ENCODE measurements at places on chromosomes 7 and 10.

DNA sequence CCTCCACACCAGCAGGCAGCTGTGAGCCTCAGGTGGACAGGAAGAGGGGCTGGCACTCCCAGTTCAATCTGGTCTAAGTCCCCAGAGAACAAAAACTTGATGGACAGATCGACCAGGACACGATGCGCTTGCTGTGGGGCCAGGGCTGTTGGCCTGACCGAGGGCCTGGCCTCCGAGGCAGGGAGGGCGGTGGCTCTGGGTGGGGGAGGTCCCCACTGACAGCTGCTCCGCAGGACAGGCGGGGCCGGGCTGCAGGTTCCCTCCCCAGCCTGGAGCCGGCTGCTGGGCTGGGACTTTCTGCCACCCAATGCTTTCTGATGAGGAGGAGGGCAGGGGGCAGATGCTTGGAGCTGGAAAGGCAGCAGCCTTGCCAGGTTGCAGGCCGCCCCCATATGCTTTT lies 37.4 kb upstream of the ADGRA1 start:
- no peak for DNase-seq
- no peak overlapping the region for H3K27ac ChIP-seq
- no peaks in the 10 kb centered on the region for H3K36me3 ChIP-seq
- H3K4me3 ChIP-seq = no peak overlapping the region
- H3K27me3 ChIP-seq = peaks cover 4% of the 10 kb centered on the region

DNA sequence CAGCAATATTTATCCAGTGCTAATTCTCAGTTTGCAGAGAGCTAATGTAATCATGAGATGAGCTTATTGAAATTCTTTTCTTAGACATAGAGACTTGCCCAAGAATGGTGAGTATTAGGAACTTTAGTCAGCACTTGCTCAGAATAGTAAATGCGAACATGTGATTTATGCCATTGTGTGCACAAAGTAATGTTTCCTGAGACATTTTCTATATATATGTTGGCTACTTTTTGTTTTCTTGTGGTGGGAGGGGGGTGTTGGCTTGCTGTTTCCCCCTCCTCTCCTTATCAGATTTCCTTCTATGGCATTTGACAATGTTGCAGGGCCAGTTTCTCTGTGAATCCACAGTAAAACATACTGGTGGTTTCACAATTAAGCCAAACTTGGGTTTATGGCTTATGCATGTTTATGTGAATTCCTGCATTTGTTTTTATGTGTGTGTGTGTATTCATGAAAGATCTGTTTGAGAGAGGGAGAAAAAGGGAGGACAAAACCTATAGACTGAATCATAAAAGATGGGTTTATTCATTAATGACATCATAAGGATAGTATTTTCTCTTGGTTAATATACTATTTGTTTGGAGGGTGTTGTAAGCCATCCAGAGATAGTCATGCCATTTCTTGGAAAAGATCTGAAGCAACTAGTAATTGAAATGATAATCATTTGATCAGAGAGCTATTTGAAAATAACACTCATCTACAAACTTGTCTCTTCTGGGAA lies 36.3 kb downstream of the ARID5B start:
- peaks cover 40% of the 10 kb centered on the region for H3K4me1 ChIP-seq
- peaks cover 13% of the 10 kb centered on the region for H3K36me3 ChIP-seq
- H3K27me3 ChIP-seq = no peaks in the 10 kb centered on the region
- no peak for DNase-seq
- no peak overlapping the region for H3K4me3 ChIP-seq

DNA sequence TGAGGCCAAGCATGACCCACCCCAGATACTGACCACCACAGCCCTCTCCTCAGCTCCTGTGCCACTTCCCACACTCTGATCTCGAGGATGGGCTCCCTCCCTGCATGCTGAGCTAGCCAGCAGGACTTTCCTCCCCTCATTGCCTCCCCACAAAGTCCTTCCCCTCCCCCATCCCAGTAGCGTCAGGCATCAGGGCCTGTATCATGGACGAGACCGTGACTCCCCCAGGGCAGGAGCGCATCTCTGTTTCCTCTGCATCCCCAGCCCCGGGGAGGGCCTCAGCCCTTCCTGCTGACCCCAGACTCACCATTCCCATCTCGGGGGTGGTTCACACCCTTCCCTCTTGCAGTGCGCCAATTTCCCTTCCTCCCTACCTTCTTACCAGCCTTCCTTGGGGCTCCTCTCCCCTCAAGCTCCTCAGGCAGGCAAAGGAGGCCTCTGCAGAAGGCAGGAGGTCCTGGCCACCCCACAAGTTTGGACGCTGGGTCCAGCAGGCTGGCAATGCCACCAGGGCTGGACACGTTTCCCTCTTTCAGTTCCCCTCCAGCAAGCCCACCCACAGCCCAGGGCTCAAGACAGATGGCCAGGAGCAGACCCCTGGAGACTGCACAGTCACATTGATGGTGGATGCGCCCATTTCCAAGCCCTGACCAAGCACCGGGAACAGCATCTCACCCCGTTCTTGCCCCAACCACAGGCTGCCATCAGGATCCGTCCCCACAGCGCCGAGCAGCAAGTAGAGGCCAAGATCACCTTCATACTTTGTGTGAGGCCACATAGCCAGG lies 36.5 kb downstream of the GRID1 start:
- no peak for DNase-seq
- H3K27me3 ChIP-seq = no peaks in the 10 kb centered on the region
- no peak overlapping the region for H3K4me3 ChIP-seq
- H3K4me1 ChIP-seq = no peaks in the 10 kb centered on the region
- no peak overlapping the region for H3K27ac ChIP-seq

GRCh38 chr10:32948451-32948850 lies 9.6 kb downstream of the ITGB1 start:
- peaks cover 2% of the 10 kb centered on the region for H3K36me3 ChIP-seq
- no peak overlapping the region for H3K27ac ChIP-seq
- no peaks in the 10 kb centered on the region for H3K27me3 ChIP-seq
- H3K4me1 ChIP-seq = peaks cover 24% of the 10 kb centered on the region
- DNase-seq = no peak

DNA sequence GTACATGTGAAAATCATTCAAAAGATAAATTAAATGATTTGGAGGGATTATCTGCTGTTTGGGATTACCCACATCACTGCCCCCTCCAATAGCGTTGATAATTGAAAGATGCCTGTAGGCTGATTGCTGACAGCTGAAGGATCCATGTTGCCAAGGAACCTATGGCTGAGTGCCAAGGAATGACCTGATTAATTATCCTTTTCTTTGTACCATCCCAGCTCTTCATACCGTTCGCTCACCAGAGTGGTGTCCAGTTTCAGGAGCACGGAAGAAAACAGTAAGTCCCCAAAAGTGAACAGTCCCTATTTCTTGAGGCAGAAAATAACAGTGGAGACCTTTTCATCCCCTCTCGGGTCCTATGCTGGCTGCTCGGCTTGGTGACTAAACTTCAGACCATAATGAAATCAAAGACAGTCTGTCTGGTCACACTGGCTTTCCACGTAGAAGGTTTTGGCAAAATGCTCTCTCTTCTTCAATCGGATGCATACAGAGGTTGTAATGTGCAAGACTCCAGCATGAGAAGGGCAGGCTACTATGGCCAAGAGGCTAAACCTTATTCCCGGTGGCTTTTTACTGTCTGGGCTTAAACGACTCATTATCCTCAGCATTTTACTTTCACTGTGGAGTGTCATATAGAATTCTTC lies 108.8 kb downstream of the SPAG6 start:
- peaks cover 2% of the 10 kb centered on the region for H3K4me1 ChIP-seq
- no peak overlapping the region for H3K4me3 ChIP-seq
- H3K27ac ChIP-seq = no peak overlapping the region
- DNase-seq = no peak

DNA sequence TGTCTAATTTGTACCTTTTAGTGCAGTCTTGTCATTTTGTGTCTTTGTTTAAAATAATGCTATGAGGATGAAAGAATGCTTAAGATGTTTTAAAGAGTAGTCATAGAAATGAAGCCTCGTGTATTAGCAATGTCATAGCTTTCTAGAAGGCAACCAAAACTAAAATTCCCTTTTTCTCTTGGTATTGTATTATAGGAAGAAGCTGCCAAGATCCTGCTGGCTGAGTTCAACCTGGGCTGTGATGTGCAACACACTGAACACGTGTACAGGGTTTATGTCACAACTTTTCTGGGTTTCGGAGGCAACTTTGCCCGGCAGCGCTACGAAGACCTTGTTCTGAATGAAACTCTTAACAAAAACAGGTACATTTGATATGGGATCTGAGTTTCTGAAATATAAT lies 36.2 kb downstream of the COX15 start:
- no peaks in the 10 kb centered on the region for H3K4me1 ChIP-seq

DNA sequence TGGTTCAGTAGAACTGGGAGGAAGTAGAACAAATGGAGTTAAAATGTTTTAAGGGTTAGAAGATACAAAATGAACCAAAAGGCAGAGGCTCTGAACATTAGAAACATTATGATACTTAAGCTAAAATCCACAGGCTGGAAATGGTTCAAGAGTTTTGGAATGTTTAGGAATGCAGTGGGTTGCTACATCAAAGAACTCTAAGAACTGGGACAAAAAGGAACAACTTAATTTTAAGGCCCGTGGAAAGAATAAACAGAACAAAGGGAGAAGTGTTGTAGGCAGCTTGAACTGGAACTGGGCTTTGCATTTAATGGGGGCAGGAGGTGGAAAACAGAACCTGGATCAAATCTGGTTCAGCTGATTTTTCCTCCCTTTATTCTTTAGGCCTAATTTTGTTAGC lies 3.5 kb upstream of the C7orf25 start:
- no peaks in the 10 kb centered on the region for H3K27me3 ChIP-seq
- H3K36me3 ChIP-seq = peaks cover 36% of the 10 kb centered on the region
- H3K4me3 ChIP-seq = no peak overlapping the region
- H3K4me1 ChIP-seq = peaks cover 21% of the 10 kb centered on the region
- DNase-seq = no peak

DNA sequence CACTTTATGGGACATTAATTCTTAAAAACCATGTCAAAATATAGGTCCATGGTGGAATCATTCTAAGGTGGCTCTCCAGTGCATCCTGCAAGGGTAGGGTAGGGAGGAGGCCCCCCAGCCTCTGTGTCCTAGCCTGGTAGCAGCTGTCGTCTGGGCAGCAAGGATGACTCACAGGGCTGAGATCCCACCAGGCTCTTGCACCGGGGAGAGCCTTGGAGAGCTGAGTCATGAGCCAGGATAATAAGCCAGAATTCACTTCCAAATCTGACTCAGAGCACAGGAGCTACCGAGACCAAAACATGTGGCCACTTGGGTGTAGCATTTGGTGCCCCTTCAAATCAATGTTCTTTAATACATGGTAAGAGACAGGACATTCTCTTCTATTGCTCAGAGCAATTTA lies 298.5 kb downstream of the NEBL start:
- no peaks in the 10 kb centered on the region for H3K4me1 ChIP-seq
- no peak for DNase-seq
- H3K27ac ChIP-seq = no peak overlapping the region

- peaks cover 3% of the 10 kb centered on the region for H3K27me3 ChIP-seq
- H3K36me3 ChIP-seq = no peaks in the 10 kb centered on the region
- no peak overlapping the region for H3K27ac ChIP-seq
- H3K4me1 ChIP-seq = peaks cover 13% of the 10 kb centered on the region
- peak; percentile 46 for DNase-seq
Observed at GRCh38 chr10:73931767-73932619, 21.1 kb downstream of the PLAU start.

DNA sequence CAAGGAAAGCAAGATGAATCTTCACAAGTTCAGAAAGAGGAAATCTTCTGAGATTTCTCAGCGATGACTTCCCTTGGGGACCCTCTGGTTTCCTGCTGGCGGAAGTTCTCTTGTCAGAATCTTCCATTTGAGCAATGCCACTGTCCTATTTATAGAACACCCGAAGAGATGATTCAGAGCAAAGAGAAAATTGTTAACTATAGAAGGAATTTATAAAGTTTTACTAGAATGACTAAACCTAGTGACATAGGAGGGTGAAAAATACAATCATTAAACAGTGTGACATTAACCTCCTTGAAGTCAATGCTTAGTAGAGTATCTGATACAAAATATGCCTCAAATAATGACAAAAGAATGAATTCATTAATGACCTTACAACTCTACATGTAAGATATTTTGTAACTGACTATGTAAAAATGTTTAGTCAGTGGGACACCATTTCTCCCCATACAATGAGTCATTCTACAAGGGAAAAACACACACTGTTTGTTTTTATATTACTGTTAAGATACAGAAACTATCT lies 206.5 kb upstream of the CNTNAP2 start:
- H3K36me3 ChIP-seq = no peaks in the 10 kb centered on the region
- H3K4me3 ChIP-seq = no peak overlapping the region
- no peak for DNase-seq
- no peaks in the 10 kb centered on the region for H3K4me1 ChIP-seq

DNA sequence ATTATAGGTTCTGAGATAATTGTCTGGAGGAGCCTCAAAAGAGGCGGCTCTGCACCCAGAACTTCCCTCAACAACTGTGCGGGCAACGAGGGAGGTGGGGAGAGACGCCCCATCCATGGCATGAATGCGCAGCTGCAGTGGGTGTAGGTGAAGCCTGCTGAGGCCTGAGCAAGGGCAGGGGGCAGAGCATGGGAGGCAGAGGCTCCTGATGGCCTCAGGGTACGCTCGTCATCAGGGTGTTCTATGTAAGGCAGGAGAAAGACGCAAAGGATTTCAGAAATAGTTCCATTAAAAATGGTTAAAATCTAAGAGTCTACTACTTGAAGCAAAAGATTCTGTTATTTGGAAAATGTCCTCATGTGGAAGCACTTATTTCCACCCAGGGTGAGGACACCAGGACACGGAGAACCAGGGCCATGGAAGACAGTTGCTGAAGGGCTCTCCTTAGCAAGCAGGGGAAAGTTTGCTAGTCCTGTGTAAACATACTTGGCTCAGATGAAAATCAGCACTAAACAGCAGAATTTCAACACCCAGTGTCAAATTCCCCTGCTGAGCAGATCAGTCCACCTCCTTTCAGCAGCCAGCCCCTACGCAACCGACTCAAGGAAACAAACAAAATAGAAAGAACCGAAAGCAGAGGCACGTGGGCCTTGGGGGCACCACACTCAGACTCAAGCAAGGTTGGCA lies 18.9 kb downstream of the INSIG1 start:
- no peak overlapping the region for H3K4me3 ChIP-seq
- no peaks in the 10 kb centered on the region for H3K4me1 ChIP-seq
- DNase-seq = no peak
- no peaks in the 10 kb centered on the region for H3K27me3 ChIP-seq
- no peaks in the 10 kb centered on the region for H3K36me3 ChIP-seq

- H3K27me3 ChIP-seq = no peaks in the 10 kb centered on the region
- no peak overlapping the region for H3K27ac ChIP-seq
- no peaks in the 10 kb centered on the region for H3K36me3 ChIP-seq
- H3K4me1 ChIP-seq = no peaks in the 10 kb centered on the region
- no peak for DNase-seq
Observed at GRCh38 chr10:33801705-33802104, 467.2 kb upstream of the NRP1 start.

DNA sequence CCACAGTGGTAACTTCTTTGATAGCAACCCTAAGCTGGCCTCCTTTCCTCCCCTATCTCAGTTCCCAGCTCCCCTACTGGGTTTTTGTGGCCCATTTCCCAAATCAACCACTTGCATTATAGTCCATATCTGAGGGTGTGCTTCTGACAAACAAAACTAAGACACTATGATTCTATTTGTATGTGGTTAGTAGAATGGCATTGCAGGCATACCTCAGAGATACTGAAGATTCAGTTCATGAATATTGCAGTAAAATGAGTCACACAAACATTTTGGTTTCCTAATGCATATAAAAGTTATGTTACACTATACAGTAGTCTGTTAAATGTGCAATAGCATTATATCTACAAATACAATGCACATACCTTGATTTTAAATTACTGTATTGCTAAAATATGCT lies 15.4 kb upstream of the TMEM243 start:
- H3K27me3 ChIP-seq = peaks cover 3% of the 10 kb centered on the region
- no peaks in the 10 kb centered on the region for H3K4me1 ChIP-seq
- no peaks in the 10 kb centered on the region for H3K36me3 ChIP-seq

- peaks cover 91% of the 10 kb centered on the region for H3K36me3 ChIP-seq
- no peaks in the 10 kb centered on the region for H3K4me1 ChIP-seq
- no peak overlapping the region for H3K4me3 ChIP-seq
- H3K27ac ChIP-seq = no peak overlapping the region
- no peak for DNase-seq
Observed at GRCh38 chr7:98958968-98959367, 80.6 kb downstream of the TRRAP start.
